Vagina (tissue), 2 donors: ENCODE measurements at places on chromosomes 6 and 20.

GRCh38 chr6:133251688-133252087 is 10.5 kb downstream of the EYA4 start:
- no peak for DNase-seq

- no peak for DNase-seq
Measured at GRCh38 chr20:14434384-14435136, 97.1 kb upstream of the FLRT3 start.

DNA sequence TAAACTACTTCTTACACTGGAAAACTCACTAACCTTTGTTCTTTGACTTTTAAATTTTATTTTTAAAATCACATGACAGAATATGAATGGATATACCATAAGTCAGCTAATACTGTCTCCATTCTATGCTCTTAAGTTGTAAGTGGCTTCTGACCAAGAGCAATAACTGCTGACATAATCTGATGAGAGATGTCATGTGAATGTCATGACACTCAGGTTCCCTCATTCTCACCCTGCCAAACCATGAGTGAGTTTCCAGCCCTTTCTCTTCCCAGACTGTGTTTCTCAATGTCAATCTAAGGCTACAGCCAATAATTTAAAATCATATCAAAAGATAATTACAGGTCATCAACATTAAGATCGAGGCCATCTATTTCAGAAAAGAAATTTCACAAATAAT is 39.7 kb downstream of the KIF16B start:
- DNase-seq: no peak

DNA sequence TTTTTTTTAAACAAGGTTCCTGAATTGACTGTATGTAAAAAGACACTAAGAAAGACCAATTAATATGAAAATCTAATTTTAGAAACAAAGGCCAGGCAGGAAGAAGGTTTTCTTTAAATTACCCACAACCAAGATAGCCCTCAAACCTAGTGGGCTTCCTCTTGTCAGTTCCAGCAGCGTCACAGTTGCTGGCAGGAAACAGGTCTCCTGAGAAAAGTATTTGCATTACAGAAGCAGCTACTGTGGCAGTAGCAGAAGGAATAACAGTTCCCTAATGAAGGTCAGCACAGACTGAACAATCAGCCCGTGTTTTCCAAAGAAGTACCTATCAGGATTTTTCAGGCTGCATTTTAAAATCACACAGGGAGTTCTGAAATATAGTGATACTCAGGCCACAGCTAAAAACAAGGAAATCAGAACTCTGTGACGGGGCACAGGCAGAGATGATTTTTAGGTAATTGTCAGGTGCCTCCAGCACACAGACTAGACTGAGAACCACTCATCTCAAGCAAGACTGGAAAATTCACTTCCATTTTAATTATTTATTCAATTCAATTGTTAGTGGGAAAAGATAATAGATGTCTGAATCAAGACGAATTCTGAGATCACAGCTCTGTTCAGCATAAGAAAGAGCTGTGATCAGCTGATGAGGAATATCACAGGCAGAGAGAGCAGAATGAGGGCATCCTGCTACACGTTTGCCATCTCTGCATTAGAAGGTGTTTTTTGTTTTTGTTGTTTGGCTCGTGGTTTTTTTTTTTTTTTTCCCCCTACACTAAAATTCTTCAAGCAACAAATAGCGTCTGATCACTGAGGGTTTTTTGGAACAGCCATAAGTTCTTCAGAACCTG is 230.5 kb upstream of the KHDRBS2 start:
- no peak for DNase-seq

GRCh38 chr20:51097351-51098120 is 74.6 kb upstream of the KCNG1 start:
- DNase-seq: no peak
